ENCODE measurements at places on chromosomes 7 and 10.
A peak's percentile ranks its signal among the peaks of the same experiment; 100 is the strongest.

GRCh38 chr10:113335592-113335991, 217.3 kb upstream of the HABP2 start:
- no peak for DNase-seq

- DNase-seq: no peak
Observed at GRCh38 chr10:3460420-3461128, 288.0 kb upstream of the PITRM1 start.

- DNase-seq: no peak
Observed at GRCh38 chr7:51250512-51250911, 66.1 kb downstream of the COBL start.

GRCh38 chr10:80871083-80871482, 333.4 kb downstream of the SH2D4B start:
- no peak for DNase-seq

GRCh38 chr7:135333200-135333599, 99.6 kb downstream of the STRA8 start:
- DNase-seq: no peak

DNA sequence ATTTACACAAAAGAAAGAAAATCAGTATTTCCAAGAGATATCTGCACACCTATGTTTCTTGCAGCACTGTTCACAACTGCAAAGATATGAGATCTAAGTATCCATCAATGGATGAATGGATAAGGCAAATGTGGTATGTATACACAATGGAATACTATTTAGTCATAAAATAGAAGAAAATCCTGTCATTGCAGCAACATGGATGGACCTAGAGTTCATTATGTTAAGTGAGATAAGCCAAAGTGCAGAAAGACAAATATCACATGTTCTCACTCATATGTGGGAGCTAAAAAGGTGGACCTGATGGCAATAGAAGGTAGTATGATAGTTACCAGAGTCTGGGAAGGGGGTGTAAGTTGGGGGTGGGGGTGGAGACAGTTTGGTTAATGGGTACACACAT, 1171.6 kb downstream of the SORCS1 start:
- no peak for DNase-seq

DNA sequence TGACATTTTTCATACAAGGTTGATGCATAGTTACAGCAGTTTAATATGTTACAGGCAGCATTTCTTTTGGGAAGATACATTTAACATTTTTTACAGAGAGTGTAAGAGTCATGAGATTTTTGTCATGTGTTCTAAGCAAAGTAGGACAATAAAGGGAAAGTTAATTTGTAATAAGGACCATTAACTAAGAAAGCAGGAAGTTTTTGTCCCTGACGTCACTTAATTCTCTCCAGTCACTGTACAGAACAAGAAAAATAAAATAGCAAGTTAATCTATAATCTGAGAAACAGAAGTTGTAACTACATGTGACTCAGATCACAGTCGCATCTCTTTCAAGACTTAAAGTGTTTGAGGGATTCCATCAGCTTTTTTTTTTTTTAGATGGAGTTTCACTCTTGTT, 49.5 kb upstream of the CAPZA2 start:
- no peak for DNase-seq

- peak; percentile 18 for DNase-seq
Observed at GRCh38 chr10:97759158-97759887, 12.5 kb downstream of the SFRP5 start.

DNA sequence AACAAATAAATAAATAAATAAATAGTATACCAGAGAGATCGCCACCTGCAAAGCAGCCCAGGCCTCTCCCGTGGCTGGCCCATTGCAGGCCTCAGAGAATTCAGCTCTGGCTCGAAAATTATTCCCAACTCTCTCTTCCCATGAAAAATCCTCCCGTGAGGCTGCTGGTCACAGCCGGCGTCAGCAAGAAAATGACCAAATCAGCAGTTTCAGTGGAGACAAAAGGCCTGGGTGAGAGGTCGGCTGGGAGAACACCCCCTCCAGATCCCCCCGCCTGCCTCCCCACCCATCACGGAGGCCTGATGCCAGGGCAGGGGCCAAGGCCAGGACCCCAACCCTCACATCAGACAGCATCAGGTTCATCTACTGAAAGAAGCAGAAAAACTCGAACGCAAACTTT, 3.1 kb upstream of the CLIP2 start:
- no peak for DNase-seq

GRCh38 chr7:44646176-44646920, 39.9 kb downstream of the OGDH start:
- DNase-seq: no peak
